ENCODE measurements at places on chromosomes 1 and 21.

GRCh38 chr1:173267453-173267945, 60.4 kb upstream of the TNFSF4 start:
- no peak for DNase-seq

DNA sequence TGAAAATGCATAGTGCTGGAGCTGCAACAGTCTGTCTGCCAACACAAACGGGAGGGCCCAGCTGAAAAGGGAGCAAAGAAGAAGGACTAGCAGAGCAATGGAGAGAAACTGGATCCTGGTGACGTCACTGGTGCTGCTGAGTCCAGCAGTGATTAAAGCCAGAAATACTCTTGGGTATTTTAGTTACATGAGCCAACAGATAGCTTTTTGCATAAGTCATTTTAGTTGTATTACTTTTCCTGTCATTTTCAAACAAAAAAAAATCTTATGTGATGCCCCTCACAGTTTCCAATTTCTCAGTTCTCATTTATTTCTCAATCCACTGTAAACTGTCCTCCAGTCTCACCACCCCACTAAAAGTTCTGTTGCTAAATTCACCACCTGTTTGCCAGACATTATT, 38.7 kb upstream of the NEK7 start:
- peak; percentile 65 for DNase-seq

- no peak for DNase-seq
Observed at GRCh38 chr21:25323356-25323949, 283.8 kb downstream of the MRPL39 start.

- no peak for DNase-seq
Observed at GRCh38 chr1:2989976-2990375, 31.3 kb upstream of the ACTRT2 start.

- no peak for DNase-seq
Observed at GRCh38 chr1:115539736-115540135, 102.0 kb upstream of the VANGL1 start.

Data from uterus (tissue), 4 donors.